OCI-LY7 (cell line): ENCODE measurements at places on chromosomes 5 and 9. TPM values are rescaled to one million over a fixed set of nuclear protein-coding genes. Genes with fewer than 3 reads are reported as not detected.

DNA sequence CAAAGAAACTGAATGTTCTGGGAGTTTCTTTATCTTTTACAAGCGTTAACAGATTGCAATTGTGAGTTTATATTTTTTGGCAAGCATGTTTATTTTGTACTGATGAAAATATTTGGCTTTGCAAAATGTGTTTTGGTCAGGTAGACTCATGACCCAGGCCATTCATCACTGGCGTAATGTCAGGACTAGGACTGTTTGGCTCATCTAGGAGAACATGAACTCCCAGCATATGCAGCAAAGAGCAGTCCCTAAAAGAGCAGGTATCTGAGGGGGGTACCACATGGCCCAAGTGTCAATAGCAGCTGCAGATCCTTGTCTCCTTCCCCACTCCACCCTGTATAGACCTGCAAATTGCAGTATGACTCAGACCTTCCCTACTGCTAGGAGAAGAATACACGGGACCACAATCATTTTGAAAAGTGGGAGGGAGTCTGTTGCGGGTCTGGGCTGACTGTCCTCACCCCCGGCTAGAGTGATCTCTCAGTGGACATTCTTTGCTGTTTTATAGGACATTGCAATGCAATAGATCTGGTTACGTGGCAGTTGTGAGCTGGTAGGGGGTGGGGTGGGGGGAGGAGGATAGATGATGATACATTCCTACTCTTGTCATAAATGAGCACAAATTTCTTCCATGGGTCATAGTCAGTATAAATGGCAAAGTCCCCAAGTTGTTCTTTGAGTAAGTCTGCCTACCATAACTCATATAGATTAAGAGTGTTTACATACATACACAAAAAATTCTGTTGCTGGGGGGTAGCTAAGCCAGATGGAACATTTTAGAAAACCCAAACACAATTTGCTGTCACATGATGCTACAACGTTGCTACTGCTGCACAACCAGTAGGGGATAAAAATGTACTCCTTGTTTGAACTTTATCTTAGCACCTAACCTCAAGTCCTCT, 20.8 kb upstream of the SNCAIP start:
- no peak for DNase-seq

- DNase-seq, result no peak
Observed at GRCh38 chr5:59559323-59559722, 334.2 kb downstream of the PDE4D start.

GRCh38 chr5:129122560-129122959, 28.0 kb downstream of the ISOC1 start:
- DNase-seq, result no peak

- DNase-seq, result no peak
Observed at GRCh38 chr5:147509710-147510651, at the start of gene DPYSL3. TSS of gene DPYSL3 (minus strand) at chr5:147510068. CDS start at chr5:147509858, 210 bp downstream.

GRCh38 chr5:155508673-155509072, 495.1 kb downstream of the KIF4B start:
- no peak for DNase-seq

DNA sequence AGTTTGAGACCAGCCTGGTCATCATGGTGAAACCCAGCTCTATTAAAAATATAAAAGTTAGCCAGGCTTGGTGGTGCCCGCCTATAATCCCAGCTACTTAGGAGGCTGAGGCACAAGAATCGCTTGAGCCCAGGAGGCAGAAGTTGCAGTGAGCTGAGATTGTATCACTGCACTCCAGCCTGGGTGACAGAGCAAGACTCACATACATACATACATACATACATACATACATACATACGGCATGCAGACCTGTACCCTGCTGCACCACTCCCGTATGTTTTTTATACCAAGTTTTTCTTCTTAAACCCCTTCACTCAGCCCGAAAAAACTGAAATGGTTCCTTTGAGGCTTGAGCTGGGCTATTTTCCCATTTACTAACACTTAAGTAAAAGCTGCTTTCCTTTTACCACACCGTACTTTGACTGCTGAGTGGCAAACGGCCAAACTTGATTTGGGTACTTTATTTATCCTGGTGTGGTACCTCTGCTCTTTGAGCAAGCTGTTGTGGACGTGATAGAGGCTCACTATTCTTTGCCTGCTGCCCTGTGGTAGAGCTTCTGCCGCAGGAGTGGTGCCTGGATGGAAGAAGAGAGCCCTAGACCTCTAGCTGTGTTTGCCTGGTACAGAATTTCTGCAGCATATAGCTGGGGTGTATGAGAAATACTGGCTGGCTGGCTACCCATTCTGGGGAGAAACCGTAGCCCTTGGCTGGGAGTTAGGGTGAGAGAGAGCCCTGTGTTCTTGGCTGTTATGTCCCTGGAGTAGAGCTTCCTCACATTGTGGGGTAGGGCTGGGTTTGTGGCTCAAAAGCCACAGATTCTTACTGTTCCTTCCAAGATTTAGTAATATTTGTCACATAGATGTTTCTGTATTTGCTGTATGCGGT, 19.4 kb downstream of the IPO11 start:
- no peak for DNase-seq

DNA sequence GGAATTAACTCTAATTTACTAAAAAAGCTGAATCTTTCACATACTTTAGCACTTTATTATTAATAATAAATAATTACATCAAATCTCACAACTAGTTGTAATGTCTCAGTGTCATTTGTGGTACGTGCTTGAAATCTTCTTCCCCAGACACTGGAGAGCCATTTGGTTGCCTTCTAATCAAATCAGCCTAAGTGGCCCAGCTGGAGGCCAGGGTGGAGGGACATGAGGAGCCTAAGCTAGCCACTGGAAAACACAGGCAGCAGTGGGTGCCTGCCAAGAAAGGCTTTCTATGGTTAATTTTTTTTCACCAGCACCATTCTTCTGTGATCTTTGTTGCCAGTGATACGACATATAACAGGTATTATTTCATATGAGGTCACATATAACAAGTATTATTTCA, 117.0 kb downstream of the ERCC6L2 start:
- no peak for DNase-seq

DNA sequence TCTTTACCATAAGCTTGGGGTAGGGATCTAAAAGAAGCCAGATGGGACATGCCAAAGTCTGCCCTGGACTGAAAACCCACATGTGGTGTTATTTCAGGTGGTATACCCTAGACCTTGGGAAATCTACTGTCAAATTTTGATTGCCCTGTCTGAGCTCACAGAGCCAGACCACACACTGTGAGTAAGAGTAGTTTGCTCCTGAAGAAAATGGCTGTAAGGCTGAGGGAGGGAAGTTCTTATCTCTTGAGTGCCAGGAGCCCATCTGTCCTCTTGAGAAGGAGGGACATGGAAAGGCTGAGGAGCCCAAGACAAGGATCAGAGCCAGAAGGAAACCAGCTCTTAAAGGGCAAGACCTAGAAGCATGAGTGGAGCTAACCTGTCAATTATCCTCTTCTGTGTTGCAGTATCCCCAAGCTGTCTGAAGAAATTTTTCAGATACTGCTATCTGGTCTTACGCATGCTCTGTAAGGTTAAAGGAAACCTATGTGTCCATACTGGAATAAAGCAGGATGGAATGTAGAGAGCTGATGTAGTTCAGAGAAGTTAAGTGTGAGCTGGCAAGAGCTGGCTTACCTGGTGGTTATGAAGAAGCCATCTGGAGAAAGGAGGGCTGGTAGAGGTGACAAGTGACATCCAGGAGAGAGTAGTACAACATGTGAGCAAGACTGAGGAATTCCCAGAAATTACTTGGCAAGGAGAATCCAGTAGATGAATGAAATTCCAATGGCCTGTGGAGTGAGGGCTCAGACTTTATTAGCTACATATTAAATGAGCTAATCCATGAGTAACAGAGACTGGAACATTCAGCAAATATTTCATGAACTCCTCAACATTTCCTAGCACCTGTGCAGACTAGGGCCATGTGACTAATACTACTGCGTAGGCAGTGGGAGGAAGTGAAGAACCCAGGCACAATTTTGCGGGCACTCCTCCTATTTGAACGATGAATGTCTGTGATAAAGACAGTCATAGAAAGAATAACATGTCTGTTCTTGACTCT, 389.1 kb upstream of the KIF2A start:
- DNase-seq, result no peak

DNA sequence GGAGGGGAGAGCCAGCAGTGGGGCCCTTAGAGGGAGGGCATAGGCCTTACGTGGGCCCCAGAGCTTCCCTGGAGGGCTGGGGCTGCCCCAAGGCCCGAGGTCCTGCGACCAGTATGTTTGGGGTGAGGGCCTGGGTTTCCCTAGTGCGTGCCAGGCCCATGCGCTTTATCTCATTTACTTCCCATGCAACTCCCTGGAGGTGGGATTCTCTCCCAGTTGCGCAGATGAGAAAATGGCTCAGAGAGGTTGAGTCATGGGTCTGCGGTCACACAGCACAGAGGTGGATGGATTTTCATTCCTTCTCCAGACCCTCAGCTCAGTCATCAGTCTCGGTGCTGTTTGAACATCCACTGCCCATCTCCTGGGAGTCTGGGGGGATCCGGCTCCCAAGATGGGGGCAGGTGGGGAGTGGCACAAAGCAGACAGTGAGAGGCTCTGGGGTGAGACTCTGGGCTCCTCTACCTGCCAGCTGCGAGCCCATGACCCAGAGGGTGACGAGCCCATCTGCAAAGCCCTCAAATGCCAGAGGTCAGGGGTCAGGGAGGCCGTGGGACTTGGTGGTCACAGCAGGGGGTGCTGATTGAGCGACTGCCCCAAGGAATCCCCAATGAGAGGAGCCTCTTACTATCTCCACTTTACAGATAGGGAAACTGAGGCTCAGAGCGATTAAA, 171.2 kb downstream of the GAPVD1 start:
- no peak for DNase-seq

- DNase-seq, result no peak
Observed at GRCh38 chr9:113635586-113635985, 172.1 kb downstream of the RGS3 start.

DNA sequence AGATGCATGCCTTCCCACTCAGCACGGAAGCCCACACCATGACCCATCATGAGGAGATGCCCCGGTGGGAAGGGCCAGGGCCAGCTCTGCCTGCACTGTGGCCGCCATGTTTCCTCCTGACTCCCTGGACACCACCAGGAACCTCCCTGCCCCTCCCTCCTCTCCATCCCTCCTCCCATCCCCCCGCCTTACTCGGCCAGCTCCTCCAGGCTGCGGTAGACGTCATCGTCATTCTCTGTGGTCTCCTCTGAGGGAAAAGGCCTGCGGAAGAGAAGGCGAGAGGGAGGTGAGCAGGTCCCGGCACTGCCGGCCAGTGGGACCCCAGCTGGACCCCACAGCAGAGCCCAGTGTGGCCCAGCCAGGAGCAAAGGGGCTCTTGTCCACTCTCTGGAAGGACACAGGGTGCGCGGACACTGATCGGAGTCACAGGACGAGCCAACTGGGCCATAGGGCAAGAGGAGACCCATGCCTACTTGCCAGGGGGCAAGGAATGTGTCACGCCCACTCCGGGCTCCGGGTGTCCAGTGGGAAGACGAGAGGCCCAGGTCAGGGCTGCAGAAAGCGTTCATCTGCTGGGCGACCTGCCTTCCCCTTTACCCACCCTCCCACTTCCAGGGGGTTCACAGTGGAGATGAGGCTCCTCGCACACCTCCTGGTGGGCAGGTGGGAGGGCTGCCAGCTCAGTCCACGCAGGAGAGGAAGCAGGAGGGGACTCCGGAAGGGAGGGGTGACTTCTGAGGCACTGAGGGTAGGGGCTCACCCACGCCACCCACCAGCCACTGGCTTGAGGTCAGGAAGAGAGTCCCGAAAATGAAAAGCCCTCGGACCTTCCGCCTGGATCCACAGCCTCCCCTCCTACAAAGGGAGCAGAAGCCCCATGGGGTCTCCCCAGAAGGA, 96.2 kb upstream of the SARDH start:
- DNase-seq, result no peak

DNA sequence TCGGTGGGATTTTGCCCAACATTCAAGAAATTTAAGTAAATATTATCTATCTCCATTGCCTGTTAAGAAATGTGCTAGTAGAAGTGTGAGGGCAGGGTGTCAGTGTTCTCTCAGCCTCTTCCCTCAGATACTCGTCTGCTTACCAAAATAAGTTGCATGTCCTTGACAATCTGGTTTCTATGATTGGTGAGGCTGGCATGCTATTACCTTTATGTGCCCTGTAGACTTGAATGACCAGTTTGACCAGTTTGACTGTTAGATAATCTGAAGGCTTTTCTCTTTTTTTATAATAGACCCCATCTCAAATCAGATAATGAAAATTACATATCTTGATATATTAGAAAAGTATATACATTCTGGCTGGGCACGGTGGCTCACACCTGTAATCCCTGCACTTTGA, 348 bp downstream of the CATSPER3 start:
- DNase-seq, result no peak

DNA sequence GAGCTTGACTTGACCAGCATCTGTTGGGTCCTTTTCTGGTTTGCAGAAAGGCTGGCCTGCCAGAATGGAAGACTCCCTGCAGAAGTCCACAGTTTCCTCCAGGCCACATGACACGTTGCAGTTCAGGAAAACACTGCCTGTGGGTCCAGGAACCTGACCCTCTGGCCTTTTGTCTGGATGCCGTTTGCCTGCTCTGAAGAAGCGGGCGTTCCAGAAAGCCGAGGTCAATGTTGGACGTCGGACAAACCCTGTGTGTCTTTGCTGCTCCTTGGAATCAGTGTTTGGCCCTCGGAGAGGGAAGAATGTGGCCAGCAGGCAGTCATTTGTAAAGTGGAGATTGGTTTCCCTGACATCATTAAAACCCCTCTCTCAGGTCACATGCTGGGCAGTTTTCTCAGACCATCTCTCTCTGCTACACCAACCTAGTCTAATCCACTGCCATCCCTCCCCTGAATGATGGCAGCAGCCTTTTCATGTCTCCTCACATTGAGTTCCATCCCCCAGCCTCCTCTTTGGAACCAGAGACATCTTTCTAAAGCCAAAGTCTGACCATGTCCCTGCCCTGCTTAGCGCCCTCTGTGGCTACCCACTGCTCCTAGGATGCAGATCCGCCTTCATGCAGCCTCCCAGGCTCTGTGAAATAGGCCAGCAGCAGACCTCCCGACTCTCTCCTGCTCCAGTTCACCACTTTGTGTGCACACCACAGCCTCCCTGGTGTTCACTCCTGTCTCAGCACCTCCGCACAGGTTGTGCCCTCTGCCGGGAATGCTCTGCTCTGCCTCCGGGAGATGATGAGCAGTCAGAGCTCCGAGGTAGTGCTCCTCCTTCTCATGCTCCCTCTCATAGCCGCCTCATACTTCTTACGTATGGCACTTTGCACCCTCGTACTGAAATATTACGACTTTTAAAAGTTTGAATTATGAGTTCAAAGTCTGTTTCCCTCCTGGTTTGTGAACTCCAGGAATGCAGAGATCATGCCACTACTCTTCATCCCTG, 75.6 kb downstream of the RALGPS1 start:
- no peak for DNase-seq

GRCh38 chr5:39213447-39214207, 5.7 kb downstream of the FYB1 start:
- no peak for DNase-seq

- no peak for DNase-seq
Observed at GRCh38 chr5:33766023-33766422, 125.8 kb downstream of the ADAMTS12 start.

- DNase-seq, result peak; percentile 18
Observed at GRCh38 chr5:141199359-141200235, at the start of gene PCDHB11. TSS of gene PCDHB11 (plus strand) at chr5:141199627. CDS start at chr5:141199775, 148 bp downstream.

Gene RAB3C
- not detected in 2 replicates for total RNA-seq

Gene PCA3
- not detected in 2 replicates for total RNA-seq

Gene AQP7
- total RNA-seq, result 1.4 and 2.2 TPM in 2 replicates

Gene HTR4
- not detected in 2 replicates for total RNA-seq

Gene FCN2
- not detected in 2 replicates for total RNA-seq

Gene KIF4B
- total RNA-seq, result not detected in 2 replicates

Gene SOWAHA
- not detected in 2 replicates for total RNA-seq

Gene CARD19
- total RNA-seq, result 13.4 and 15.8 TPM in 2 replicates
